ENCODE measurements at places on chromosomes 13 and 19.
A peak's percentile ranks its signal among the peaks of the same experiment; 100 is the strongest.

DNA sequence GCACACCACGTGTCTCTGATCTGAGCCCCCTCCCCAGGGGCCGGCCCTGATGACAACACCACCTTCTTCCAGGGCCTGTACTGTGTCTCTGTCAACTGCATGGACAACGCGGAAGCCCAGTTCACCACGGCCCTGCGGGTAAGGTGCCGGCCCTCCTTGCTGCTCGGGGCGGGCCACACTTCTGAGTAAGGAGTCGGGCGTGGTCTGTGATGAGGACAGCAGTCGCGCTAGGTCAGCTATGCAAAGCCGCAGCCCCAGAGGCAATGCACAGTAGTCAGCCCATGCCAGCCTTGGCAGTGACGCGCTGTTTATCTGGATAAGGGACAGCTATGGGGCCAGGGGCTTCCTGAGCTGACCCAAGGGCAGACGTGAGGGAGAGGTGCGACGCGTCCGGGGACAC is 24.6 kb downstream of the MAU2 start:
- DNase-seq: no peak

DNA sequence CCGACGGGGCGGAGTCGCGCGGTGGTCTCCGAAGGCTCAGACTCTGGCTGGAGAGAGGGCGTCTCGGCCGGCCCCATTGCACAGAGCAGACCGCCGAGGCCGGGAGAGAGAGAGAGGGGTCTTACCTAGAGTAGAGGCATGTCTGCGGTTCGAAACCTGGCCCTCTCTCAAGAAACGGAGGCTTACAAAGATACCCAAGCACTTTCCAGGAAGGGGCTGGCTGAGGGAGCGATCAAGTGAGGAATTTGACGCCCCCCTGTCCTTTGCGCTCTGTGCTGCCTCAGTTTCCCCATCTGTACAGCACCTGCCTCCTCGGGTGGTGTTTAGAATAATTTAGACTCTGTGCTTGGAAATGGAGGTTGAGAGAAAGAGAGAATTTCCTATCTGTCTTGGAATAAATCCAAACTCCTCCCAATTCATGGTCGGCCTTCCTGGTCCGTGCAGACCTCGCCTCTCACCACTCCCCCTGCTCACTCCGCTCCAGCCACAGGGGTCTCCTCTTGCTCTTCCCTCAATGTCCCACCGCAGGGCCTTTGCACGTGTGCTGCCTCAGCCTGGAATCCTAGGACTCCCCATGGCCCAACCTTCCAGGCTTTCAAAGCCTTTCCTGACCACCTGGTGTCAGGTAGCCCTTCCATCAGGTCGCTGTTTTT is 658 bp upstream of the ISOC2 start:
- no peak for DNase-seq

- DNase-seq: peak; percentile 14
These were observed 2117.6 kb downstream of the PCDH9 start for GRCh38 chr13:65112531-65112941.

DNA sequence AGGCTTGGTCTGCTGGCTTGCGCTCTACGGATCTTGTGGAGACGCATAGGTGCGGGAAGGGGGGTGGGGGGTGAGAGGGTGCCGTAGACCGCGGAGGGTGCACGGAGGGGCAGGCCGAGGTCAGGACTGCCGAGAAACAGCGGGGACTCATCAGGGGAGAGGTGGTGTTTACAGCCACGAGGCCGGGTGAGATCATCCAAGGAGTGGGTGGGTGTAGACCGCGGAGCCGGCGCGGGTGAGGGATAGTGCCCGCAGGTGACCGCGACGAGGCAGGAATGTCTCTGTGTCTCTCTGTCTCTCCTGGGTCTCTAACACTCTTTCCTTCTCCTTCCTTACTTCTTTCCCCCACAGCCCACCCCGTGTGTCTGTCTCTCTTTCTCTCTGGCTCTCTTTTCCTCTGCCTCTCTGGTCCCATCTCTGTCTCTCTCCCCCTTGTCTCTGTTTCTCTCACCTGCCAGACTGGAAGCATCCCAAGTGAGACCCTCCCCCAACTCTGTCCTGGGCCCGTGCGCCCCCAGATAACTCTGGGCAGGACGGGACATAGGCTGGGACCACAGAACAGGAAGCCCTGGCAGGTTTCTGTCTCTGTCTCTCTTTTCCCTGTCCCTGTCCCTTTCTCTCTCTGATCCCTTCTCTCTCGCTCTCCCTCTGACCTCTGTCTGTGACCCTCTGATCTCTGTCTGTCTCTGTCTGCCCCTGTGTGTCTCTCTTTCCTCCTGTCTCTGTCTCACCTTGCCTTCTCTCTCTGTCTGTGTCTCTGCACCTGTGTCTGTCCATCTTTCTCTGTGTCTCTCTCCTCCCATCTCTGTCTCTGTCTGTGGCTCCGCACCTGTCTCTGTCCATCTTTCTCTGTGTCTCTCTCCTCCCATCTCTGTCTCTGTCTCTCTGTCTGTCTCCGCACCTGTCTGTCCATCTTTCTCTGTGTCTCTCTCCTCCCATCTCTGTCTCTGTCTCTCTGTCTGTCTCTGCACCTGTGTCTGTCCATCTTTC is 1.8 kb upstream of the KLK4 start:
- DNase-seq: no peak

DNA sequence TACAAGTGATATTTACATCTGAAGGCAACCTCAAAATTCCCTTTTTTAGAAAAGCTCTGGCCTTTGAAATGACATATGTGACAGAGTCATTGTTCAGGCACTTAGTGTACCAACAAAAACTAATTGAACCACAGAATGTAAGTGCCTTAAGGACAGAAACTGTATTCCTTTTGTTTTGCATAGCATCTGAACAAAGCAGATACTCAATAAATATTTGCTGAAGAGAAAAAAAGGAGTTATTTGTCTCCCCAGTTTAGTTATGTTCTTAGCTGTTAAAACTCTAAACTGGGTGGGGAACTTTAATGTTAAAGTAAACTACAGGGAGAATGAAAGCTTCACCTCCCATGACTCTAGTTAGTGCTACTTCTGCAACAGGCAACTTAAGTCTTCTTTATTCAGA is 56.8 kb upstream of the KLF5 start:
- no peak for DNase-seq

- no peak for DNase-seq
These were observed 630 bp downstream of the SPPL2B start for GRCh38 chr19:2329149-2329478.

DNA sequence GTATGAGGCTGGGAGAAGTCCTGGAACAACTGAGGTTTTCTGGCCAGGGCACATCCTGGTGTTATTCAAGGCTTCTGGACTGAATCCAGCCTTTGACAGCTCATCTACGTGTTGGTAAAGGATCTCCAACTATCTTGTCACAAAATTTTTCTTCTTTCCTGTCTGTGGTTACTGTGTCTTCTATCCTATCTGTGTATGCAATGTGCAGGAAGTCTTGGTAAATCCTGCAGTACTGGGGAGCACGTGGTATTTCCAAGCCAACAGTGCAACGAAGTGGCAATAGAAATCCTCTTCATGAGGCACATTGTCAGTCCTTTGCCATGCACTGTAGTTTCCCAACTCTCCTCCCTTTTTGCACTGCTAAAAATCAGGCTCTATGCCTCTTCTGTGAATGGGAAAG is 86.7 kb downstream of the ZNF100 start:
- no peak for DNase-seq

DNA sequence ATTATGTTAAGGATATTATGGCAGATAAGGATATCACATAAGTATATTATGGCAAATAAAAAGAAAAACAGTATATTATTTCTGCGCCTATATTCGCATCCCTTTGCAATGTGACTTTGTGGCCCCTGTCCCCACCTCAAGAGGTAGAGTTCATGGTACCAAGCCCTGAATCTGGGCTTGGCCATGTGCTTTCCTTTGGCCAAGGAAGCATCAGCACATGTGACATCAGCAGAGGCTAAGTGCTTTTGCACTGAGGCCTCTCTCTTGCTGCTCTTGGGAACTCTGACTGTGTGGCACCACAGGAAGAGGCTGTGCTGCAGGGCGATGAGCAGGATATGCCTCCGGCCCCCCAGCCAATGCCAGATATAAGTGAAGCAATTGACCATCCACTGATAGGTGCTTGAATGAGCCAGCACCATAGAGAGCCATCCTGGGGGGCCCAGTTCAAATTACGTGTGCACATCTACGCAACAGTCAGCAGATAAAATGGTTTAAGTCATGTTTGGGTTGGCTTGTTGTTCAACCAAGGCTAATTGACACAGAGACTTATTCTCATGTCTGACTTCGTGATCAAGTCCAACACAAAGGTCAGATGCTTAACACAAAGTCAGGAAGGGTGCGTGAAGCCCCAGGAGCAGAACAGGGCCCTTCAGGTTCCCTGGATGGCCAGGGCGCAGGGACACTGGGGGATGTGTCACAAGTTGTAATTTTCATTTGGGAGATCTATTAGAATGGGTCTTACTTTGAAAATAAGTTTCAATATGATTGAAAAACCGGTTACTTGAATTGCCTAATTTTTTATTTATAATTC is 173.3 kb downstream of the COL4A1 start:
- no peak for DNase-seq

DNA sequence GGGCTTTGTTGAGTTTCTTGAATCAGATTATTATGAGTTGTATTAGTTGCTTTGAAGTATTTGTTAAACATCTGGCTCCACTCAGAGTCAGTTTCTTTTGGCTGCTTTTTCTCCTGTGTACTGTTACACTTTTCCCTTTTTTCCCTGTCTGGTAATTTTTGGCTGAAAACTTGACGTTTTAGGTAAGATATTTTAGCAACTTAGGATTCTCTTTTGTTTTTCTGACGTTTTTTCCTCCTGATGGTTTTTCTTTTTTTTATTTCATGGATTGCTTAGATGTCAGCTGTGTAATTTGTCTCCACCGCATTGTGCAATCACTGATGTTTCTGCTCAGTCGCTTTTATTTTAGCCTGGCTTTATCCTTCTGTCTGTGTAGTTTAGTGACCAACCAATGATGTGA is 20.7 kb downstream of the RFC3 start:
- DNase-seq: peak; percentile 11

DNA sequence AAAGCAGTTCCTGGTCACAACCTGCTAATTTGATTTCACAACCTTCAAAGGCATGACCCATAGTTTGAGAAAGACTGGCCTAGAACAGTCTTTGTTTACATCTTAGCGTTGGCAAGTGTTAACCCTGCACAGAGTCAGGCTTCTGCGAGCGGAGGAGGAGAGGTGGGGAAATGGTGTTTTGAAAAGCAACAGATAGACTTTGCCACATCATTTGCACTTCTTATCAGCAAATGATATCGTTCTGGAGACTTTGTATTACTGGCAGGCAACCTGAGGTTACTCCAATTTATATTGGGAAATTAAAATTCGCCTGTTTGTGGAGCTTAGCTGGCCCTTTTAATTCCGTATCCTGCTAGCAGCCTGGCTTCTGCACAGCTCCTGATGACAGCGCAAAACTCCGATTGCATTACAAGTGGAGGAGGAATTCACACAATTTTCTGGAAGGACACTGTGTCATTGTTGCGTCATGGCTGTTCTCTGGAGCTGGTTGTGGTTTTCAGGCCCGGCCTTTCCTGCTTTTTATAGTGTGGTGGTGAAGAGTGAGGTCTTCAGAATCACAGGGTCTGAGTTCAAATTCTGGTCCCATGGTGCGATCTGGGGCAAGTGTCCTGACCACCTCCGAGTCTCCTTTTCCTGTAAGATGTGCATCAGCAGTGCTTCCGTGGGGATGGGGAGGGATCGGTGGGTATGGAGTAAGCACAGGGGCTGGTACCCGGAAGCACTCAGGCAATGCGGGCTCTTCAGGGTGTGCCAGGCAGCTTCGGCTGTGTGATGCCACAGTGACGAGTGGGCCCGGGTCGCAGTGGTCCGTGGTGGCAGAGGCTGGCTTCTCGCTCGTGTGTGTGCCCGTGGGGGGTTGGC is 49.1 kb upstream of the EHD2 start:
- DNase-seq: peak; percentile 97

DNA sequence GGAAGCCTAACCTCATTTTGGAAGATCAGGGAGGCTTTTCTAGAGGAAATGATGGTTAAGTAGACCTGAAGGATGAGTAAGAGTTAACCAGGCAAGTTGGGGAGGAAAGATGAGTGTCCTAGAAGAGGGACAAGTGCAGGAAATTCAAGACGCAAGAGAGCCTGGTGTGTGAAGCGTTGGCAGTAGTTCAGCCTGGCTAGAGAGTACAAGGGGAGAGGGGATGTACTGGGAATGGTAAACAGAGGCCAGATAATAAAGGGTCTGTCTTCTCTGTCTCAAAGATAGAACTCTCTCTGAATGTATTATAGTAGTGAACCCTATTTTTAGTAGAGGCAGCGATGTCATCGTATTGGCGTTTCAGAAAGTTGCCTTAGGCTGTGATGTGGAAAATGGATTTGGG is 9.7 kb downstream of the DPY19L3 start:
- no peak for DNase-seq

DNA sequence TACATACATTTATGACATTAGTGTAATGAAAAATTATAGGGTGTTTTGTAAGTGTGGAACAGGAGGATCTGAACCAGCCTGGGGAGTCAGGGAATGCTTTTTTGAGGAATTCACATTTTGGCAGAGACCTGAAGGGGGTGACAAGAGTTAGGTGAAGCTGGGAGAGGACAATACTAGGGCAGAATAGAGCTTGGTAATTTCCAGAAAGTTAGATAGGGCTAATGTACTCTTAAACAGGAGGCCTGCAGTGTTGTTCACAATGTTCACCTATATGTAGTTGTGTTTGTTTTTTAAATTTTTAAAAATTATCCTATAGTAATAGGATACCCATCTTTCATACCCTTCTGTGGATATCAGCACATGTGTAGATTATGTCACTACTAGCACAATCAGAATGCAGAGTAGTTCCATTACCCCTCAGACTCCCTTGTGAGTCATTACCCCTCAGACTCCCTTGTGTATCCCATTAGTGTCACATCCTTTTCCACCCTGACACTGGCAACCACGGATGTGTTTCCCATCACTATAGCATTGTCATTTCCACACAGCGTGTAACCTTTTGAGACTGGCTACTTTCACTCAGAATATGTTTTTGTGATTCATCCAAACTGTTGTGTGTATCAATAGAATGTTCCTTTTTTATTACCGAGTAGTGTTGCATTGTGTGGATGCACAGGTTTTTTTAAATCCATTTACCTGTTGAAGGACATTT is 43.1 kb downstream of the PCCA start:
- peak; percentile 85 for DNase-seq

DNA sequence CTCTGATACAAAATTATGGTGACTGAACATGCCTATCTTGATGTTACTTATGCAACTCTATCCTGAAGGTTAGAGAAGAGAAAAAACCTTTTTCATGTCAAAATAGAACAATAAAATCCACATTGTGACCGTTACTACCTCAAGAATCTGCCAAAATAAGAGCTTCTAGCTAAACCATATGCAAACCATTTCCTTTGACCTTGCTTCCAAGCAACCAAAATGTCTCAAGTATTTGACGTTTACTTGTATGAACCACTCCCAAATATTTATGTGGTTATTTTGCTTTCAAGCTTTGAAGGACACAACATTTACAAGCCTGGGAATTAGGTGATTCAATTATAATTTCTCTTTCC is 13.9 kb downstream of the FOXO1 start:
- no peak for DNase-seq

Data from GM04503 (cell line).